Effector memory CD8-positive, alpha-beta T cell (primary cell): ENCODE measurements at places on chromosomes 12 and 14.
A peak's percentile ranks its signal among the peaks of the same experiment; 100 is the strongest.

GRCh38 chr14:60616461-60616959 is 32.8 kb downstream of the SIX1 start:
- H3K36me3 ChIP-seq: no peaks in the 10 kb centered on the region
- no peak overlapping the region for H3K27ac ChIP-seq
- peaks cover 20% of the 10 kb centered on the region for H3K27me3 ChIP-seq
- DNase-seq: no peak
- no peak overlapping the region for H3K4me3 ChIP-seq

GRCh38 chr12:94831081-94831751 is 172.3 kb downstream of the NDUFA12 start:
- H3K27ac ChIP-seq: peak overlapping the region; percentile 71
- no peaks in the 10 kb centered on the region for H3K27me3 ChIP-seq
- H3K4me1 ChIP-seq: peaks cover 6% of the 10 kb centered on the region
- H3K4me3 ChIP-seq: no peak overlapping the region
- no peaks in the 10 kb centered on the region for H3K36me3 ChIP-seq
- no peak for DNase-seq

DNA sequence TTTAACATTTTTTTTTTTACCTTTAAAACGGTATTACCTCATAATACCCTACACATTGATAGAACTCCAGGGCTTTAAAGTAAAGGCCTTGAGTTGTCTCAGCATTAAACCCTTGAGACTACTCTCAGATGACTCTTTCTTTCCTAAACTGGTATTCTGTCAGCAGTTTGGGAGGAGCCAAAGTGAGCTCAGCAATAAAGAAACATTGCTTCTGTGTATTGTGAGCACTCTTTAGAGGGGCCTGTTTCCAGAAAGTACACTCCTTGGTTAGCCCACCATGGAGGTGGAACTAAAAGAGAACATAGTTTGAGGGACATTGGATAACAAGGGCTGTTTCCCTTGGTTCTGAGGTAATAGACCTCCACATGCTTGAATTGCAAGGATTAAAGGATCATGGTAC is 20.4 kb downstream of the MAP3K12 start:
- H3K4me1 ChIP-seq: peaks cover 31% of the 10 kb centered on the region
- DNase-seq: no peak
- no peak overlapping the region for H3K4me3 ChIP-seq
- peaks cover 99% of the 10 kb centered on the region for H3K36me3 ChIP-seq
- H3K27me3 ChIP-seq: no peaks in the 10 kb centered on the region
- peak overlapping the region; percentile 56 for H3K27ac ChIP-seq

DNA sequence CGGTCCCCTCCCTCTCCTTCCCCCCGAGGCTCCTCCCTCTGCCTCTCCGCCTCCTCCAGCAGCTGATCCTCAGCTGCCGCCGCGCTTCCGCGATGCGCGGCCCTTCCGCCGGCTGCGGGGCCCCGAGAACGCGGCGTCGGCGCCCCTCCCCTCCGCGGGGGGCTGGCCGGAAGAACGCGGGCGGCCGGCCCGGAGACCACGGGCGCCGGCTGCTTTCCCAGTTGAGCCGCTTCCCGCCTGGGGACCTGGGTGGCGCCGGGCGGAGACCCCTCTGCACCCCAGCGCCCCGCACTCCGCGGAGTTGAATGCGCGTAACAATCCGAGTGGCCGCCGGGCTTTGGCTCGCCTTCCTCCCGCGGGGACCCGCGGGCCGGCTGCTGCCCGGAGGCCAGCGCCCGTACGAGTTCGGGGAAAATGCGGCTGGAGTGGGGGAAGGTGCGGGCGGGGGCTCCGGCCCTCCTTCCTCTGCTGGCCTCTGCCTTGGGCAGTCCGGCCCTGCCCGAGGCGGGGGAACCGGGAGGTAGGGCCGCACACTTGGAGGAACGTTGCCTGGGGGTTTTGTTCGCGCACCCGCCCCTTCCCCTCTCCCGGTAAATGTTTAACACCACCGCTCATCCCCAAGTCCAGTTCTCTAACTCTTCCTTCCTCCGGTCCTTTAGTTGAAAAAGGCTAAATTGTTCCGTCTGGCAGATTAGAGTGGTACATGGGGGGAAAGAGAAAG is 393 bp upstream of the DCAF5 start:
- peak overlapping the region; percentile 93 for H3K27ac ChIP-seq
- no peaks in the 10 kb centered on the region for H3K27me3 ChIP-seq
- peak overlapping the region; percentile 96 for H3K4me3 ChIP-seq
- peaks cover 34% of the 10 kb centered on the region for H3K4me1 ChIP-seq
- peaks cover 23% of the 10 kb centered on the region for H3K36me3 ChIP-seq

GRCh38 chr14:30417121-30417520 is 141.8 kb upstream of the G2E3 start:
- peaks cover 13% of the 10 kb centered on the region for H3K27me3 ChIP-seq
- no peak for DNase-seq
- no peaks in the 10 kb centered on the region for H3K36me3 ChIP-seq
- H3K4me3 ChIP-seq: no peak overlapping the region

DNA sequence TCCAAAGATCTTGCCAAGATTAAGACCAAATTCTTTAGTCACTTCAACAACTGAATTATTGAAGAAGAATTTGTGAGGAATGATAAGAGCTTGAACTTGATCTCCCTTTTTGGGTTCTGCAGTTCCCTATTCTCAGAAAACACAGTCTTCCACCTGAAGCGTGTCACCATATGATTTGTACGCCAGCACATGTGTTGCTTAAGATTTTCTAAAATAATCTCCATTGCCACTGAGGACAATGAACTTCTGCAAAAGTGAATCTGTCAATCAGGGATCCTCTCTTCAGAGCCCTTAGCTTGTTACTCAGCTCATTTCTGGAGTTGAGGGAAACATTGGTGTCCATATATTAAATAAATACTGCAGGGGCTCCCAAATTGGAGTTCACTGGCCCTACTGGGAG is 4.2 kb upstream of the SPIC start:
- H3K36me3 ChIP-seq: peaks cover 3% of the 10 kb centered on the region
- H3K4me3 ChIP-seq: no peak overlapping the region
- no peak for DNase-seq
- no peaks in the 10 kb centered on the region for H3K4me1 ChIP-seq

DNA sequence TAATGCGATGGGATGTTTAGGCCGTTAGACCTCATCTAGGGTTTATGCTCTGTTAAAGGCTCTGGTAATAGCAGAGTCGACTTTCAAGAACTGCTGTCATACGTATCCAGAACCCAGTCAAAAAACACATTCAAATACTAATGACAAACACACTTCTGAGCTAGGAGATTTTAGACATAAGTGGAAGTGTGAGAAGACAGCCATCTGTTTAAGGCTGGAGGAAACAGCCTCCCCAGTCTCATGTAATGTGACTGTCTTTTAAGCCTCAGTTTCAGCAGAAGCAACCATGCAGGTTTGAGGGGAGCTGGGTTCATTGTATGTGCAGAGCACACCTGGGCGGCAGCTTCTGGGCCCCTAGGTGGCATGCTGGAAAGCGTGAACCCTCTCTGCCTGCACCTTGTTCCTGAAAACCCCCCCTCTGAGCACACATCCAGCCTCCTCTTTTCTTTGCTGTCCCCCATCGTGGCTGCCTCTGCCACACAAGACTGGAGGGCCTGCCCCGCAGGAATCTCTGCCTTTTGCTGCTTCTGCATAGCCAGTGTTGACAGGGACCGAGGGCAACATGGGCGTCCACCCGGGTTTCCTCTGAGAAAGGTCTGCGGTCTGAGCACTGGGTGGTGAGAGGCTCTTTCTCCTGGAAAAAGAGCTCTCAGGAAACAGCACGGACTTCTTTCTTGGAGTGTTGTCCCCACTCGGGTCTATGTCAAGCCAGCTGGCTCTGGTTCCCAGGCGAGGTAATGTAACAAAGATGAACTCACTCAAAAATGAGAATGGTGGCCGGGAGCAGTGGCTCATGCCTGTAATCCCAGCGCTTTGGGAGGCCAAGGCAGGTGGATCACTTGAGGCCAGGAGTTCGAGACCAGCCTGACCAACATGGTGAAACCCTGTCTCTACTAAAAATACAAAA is 11.6 kb downstream of the WNT5B start:
- no peak overlapping the region for H3K27ac ChIP-seq
- H3K4me1 ChIP-seq: peaks cover 2% of the 10 kb centered on the region
- H3K4me3 ChIP-seq: no peak overlapping the region
- peaks cover 12% of the 10 kb centered on the region for H3K27me3 ChIP-seq
- no peak for DNase-seq
- no peaks in the 10 kb centered on the region for H3K36me3 ChIP-seq

DNA sequence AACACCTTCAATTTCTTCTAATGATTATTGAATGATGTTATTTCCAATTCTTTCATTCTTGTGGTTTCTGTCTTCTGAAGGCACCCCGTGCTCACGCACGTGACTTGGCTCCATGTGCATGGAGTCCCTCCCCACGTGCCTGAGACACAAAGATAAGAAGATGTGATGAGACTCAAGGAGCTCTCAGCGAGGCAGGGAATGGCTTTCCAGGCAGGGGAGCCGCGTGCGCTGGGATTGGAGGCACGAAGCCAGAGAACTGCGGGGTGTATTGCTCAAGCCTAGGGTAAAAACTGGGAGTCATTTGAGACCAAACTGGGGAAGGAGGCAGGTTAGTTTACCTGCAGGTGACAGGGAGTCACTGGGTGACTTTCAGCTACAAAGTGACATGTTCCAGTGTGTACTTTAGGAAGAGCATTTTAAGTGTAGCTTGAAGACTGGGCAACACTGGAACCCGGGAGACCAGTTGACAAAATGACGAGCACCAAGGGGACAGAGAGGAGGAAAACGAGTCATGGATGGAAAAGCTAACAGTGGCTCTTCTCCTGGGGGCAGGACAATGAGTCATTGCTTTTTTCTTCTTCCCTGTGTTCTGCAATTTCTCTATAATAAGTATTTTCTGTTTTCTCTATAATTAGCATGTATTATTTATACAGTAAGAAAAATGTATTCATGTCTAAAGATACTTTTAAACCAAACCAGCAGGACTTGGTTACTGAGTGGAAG is 311.7 kb upstream of the FKBP4 start:
- H3K4me1 ChIP-seq: no peaks in the 10 kb centered on the region
- peaks cover 6% of the 10 kb centered on the region for H3K36me3 ChIP-seq
- no peak overlapping the region for H3K27ac ChIP-seq

- H3K4me1 ChIP-seq: no peaks in the 10 kb centered on the region
- H3K36me3 ChIP-seq: no peaks in the 10 kb centered on the region
- H3K4me3 ChIP-seq: no peak overlapping the region
- no peak overlapping the region for H3K27ac ChIP-seq
Observed at GRCh38 chr14:33839193-33840076, 111.4 kb downstream of the EGLN3 start.

DNA sequence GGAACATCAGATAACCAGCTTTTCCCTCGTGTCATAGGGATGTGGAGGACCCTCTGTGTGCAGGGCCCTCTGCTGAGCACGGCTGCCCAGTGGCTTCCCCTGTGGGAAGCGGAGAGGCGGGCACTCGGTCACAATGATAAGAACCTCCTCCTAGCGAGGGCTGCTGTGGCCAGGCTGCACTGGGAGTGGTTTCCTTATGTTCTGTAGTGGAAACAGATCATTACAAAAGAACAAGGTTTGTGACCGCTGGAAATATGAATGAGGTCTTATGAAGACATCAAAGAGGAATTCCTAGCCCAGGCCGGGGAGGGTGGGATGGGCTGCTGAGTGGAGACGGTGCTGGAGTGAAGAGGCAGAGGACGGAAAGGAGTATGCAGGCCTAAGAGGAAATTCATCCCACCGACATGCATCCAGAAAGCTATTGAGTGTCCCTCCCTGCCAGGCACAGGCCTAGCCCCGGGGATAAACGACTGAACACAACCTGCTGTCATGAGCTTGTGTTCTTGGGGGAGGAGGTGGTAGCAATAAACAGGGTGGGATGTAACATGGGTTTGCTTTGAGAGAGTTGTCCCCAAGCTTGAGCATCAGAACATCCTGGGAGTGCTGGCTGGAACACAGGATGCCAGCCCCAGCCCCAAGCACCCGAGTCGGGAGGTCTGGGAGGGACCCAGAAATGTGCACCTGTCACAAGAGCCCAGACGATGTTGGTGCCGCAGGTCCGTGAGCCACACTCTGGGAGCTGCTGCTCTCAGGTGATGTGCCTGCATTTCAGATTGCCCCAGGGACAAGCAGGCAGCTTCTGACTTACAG is 37.5 kb downstream of the FZD10 start:
- no peak for DNase-seq
- no peak overlapping the region for H3K4me3 ChIP-seq
- H3K27ac ChIP-seq: no peak overlapping the region
- no peaks in the 10 kb centered on the region for H3K27me3 ChIP-seq

- H3K27ac ChIP-seq: no peak overlapping the region
- no peaks in the 10 kb centered on the region for H3K27me3 ChIP-seq
- H3K4me1 ChIP-seq: no peaks in the 10 kb centered on the region
- no peak overlapping the region for H3K4me3 ChIP-seq
- H3K36me3 ChIP-seq: no peaks in the 10 kb centered on the region
- DNase-seq: no peak
Observed at GRCh38 chr12:131363841-131364495, 346.9 kb upstream of the SFSWAP start.

GRCh38 chr12:115320967-115321366 is 637.0 kb upstream of the TBX3 start:
- H3K27ac ChIP-seq: no peak overlapping the region
- H3K4me3 ChIP-seq: no peak overlapping the region
- DNase-seq: no peak
- no peaks in the 10 kb centered on the region for H3K4me1 ChIP-seq
- no peaks in the 10 kb centered on the region for H3K27me3 ChIP-seq

DNA sequence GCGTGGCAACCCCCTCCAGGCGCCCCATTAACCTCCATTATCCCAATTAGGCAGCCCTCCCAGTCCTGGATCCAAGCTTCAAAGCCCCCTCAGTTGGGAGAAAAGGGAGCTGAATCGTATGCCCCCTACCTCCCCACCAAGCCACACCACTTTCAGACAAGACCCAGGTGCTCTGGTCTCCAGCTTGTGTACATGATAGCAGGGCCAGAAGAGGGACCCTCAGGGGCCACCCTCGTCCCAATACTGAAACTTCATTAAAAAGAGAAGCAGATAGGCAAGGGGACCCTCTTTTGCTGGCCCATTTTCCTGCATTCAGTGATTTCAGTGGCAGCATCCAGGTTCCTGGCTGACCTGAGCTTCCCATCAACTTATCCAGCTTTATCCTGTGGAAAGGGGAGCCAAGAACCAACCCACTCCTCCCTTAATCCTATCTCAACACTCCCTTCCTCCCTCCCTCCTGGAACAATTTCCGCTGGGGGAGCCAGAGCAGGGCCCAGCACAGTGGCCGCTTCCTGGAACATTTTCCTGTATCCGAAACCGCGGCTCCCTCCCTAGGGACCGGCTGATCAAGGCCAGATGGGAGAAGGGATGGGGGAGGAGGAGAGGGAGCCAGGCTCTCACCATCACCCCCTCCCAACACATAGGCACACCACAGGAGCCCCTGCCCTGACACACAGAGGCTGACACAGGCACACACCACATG is 9.5 kb upstream of the SP7 start:
- H3K27ac ChIP-seq: peak overlapping the region; percentile 85
- H3K4me1 ChIP-seq: peaks cover 11% of the 10 kb centered on the region
- DNase-seq: no peak
- no peaks in the 10 kb centered on the region for H3K36me3 ChIP-seq
- H3K4me3 ChIP-seq: peak overlapping the region; percentile 88

GRCh38 chr14:104879983-104880565 is 15.0 kb downstream of the CEP170B start:
- no peak overlapping the region for H3K27ac ChIP-seq
- no peak overlapping the region for H3K4me3 ChIP-seq
- no peaks in the 10 kb centered on the region for H3K27me3 ChIP-seq
- no peaks in the 10 kb centered on the region for H3K36me3 ChIP-seq
- no peak for DNase-seq

GRCh38 chr14:77212097-77212870 is 30.7 kb downstream of the TMEM63C start:
- H3K4me3 ChIP-seq: no peak overlapping the region
- no peak for DNase-seq
- H3K27ac ChIP-seq: no peak overlapping the region
- H3K36me3 ChIP-seq: no peaks in the 10 kb centered on the region
- peaks cover 5% of the 10 kb centered on the region for H3K4me1 ChIP-seq
- H3K27me3 ChIP-seq: peaks cover 71% of the 10 kb centered on the region
